IMR-90 (cell line): ENCODE measurements at places on chromosomes 5 and 9. TPM values are rescaled to one million over a fixed set of nuclear protein-coding genes. Genes with fewer than 3 reads are reported as not detected.
A peak's percentile ranks its signal among the peaks of the same experiment; 100 is the strongest.

DNA sequence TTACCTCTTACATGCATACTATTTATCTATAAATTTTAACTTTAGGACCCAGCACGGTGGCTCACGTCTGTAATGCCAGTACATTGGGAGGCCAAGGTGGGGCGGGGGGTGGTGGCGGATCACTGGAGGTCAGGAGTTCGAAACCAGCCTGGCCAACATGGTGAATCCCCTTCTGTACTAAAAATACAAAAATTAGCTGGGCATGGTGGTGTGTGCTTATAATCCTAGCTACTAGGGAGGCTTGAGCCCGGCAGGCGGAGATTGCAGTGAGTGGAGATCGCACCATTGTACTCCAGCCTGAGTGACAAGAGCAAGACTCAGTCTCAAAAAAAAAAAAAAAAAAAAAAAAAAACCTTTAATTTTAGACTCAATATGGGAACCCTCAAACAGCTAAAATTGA, 1582.6 kb upstream of the NUDT12 start:
- H3K4me3 ChIP-seq: no peak overlapping the region
- H3K36me3 ChIP-seq: no peaks in the 10 kb centered on the region
- no peaks in the 10 kb centered on the region for H3K4me1 ChIP-seq
- no peak for DNase-seq
- no peak overlapping the region for H3K27ac ChIP-seq

The CBY3 gene
- total RNA-seq: 0.18 TPM in 1 of 2 replicates, not detected in the other

DNA sequence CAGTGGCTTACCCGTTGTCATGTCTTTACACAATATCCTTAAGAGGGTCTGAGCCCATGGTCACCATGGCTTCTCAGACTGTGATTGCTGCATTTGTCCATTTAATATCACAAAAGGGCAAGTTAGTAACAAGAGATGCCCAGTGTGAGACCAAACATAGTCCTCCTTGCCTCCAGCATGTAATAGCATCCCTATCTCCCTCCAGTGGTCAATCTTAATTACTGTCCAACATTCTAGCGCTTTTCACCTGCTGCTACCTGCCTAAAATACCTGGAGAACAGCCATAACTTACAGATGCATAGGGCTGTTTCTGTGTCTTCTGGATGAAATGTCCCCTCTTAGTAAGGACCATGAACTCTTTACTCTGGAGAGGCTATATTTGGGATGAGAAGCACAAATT, 267.2 kb upstream of the DAB2 start:
- H3K27ac ChIP-seq: no peak overlapping the region
- H3K36me3 ChIP-seq: no peaks in the 10 kb centered on the region
- peaks cover 4% of the 10 kb centered on the region; the same call in 1 of the 2 replicates for H3K27me3 ChIP-seq
- no peak overlapping the region for H3K4me3 ChIP-seq
- no peaks in the 10 kb centered on the region for H3K4me1 ChIP-seq

DNA sequence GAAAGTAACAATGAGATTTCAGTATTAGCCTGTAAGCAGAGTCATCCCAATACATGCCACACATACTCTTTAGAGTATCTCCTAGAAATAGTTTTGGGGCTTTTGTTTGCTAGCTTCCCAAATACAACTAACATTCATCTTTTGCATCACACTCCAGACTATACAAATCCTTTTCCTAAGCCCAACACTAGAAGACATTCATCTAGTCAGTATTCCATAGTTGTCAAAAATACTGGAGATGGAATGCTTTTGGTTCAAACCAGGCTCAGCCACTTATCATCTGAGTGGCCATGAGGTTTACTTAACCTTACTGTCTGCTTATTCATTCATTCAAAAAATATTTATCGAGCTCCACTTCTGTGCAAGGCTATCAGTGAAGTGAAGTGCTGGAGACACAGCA, 205.1 kb upstream of the SGCD start:
- peak; percentile 61 for DNase-seq
- H3K4me1 ChIP-seq: peaks cover 6% of the 10 kb centered on the region
- no peak overlapping the region for H3K4me3 ChIP-seq
- H3K27me3 ChIP-seq: no peaks in the 10 kb centered on the region
- H3K27ac ChIP-seq: peak overlapping the region; percentile 74; the same call in 1 of the 2 replicates

DNA sequence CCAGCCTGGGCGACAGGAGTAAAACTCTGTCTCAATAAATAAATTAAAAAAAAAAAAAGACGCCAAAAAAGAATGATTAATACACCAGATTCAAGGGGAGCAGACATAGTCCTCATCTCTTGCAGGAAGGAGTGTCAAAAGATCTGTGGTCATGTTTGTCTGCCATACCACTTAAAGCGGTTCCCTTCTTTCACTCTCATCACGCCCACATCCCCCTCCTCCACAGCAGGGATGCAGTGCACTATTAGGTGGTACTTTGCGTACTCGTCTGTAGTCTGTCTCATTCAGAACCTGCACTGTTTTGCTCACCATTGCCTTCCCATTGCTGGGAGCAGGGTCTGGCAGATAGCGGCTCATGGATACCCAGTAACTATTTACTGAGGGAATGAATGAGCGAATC, 11.2 kb downstream of the CDHR2 start:
- peaks cover 21% of the 10 kb centered on the region for H3K27me3 ChIP-seq
- H3K36me3 ChIP-seq: no peaks in the 10 kb centered on the region
- no peak overlapping the region for H3K27ac ChIP-seq

- peaks cover 19% of the 10 kb centered on the region for H3K36me3 ChIP-seq
- H3K4me1 ChIP-seq: peaks cover 11% of the 10 kb centered on the region
- no peak for DNase-seq
- H3K4me3 ChIP-seq: peak overlapping the region; percentile 89
- H3K27ac ChIP-seq: peak overlapping the region; percentile 92
Measured at GRCh38 chr5:6632324-6632887, 438 bp downstream of the NSUN2 start.

The PCDHGB5 gene
- total RNA-seq: 17.2 and 17.5 TPM in 2 replicates

DNA sequence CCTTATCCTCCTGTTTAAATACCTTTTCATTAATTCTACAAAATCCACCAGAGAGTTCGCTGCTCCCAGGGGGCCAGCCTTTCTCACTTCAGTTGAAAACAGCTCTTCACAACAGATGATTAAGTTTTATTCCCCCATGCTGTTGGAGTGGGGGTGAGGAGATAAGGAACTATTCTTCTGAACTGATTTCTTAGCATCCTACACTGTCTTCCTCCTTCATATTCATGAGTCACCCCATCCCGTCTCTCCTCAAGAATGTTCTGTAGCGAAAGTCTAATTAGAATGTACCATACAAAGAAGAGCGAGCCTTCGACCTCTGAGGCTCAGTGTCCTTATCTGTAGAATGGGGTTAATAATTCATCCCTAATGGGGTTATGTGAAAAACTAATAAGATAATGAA, 138.0 kb downstream of the PIK3R1 start:
- H3K4me1 ChIP-seq: no peaks in the 10 kb centered on the region
- H3K4me3 ChIP-seq: no peak overlapping the region
- peak; percentile 20 for DNase-seq
- H3K27ac ChIP-seq: no peak overlapping the region
- H3K27me3 ChIP-seq: peaks cover under 1% of the 10 kb centered on the region; the same call in 1 of the 2 replicates

GRCh38 chr9:38662763-38663593, 42.6 kb upstream of the ANKRD18A start:
- no peaks in the 10 kb centered on the region for H3K4me1 ChIP-seq
- no peaks in the 10 kb centered on the region for H3K36me3 ChIP-seq
- no peak overlapping the region for H3K27ac ChIP-seq
- no peak overlapping the region for H3K4me3 ChIP-seq
- no peaks in the 10 kb centered on the region for H3K27me3 ChIP-seq
- no peak for DNase-seq

DNA sequence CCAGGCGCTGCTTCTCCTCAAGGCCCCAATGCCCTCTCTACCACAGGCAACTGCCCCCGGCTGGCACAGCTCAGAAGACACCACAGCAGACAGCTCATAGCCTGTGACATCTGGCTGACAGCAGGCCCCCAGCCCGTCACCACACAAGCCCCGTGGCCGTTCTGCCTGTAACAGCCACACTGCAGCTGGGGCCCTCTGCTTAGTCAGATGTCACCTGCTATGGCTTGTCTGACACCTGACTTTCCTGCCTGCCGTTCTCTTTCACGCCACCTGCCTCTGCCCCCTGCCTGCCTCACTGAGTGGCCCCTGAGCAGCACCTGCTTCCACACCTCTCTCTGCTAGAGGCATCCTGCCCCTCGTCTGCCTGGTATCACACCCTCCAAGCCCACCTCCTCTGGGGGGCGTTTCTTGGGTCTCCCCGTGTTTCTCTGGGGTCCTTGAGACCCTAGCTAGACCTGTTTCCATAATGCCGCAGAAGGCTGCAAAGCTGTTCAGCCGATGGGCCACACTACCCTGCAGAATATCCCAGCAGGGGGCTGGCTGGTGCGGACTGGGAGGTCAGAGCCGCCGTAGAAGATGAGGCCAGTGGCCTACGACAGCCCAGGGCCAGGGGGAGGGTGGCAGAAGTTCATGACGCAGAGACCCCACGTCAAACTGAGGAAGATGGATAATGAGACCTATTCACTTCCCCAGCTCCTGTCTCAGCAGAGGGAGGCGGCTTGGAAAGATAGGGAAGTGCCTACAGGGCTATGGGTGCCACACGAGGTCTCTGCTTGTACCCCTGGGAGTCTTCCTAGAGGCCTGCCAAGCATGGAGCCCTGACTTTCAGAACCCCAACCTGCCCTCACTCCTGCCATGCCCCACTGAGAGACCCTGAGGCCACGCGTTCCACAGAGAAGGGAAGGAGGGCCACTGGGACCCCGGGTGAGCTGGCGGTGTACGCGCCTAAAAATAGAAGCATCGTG, 95.1 kb downstream of the ZNF354C start:
- no peak for DNase-seq
- peaks cover 35% of the 10 kb centered on the region for H3K36me3 ChIP-seq
- no peak overlapping the region for H3K4me3 ChIP-seq
- H3K4me1 ChIP-seq: no peaks in the 10 kb centered on the region

GRCh38 chr9:127847178-127847510, 7.3 kb downstream of the ENG start:
- H3K36me3 ChIP-seq: peaks cover 24% of the 10 kb centered on the region
- no peaks in the 10 kb centered on the region for H3K27me3 ChIP-seq
- no peak for DNase-seq
- peaks cover 18% of the 10 kb centered on the region for H3K4me1 ChIP-seq
- H3K4me3 ChIP-seq: no peak overlapping the region
- H3K27ac ChIP-seq: 0 out of 2 replicates have a peak overlapping the region, but pooled peaks have one; percentile 7

The LURAP1L gene
- total RNA-seq: 6.1 and 7.2 TPM in 2 replicates

GRCh38 chr9:127738666-127739065, 3.6 kb upstream of the TOR2A start:
- H3K27ac ChIP-seq: no peak overlapping the region
- H3K27me3 ChIP-seq: 0 out of 2 replicates have a peak, but pooled peaks cover 4% of the 10 kb centered on the region
- no peaks in the 10 kb centered on the region for H3K36me3 ChIP-seq
- DNase-seq: no peak
- peaks cover 6% of the 10 kb centered on the region for H3K4me1 ChIP-seq

DNA sequence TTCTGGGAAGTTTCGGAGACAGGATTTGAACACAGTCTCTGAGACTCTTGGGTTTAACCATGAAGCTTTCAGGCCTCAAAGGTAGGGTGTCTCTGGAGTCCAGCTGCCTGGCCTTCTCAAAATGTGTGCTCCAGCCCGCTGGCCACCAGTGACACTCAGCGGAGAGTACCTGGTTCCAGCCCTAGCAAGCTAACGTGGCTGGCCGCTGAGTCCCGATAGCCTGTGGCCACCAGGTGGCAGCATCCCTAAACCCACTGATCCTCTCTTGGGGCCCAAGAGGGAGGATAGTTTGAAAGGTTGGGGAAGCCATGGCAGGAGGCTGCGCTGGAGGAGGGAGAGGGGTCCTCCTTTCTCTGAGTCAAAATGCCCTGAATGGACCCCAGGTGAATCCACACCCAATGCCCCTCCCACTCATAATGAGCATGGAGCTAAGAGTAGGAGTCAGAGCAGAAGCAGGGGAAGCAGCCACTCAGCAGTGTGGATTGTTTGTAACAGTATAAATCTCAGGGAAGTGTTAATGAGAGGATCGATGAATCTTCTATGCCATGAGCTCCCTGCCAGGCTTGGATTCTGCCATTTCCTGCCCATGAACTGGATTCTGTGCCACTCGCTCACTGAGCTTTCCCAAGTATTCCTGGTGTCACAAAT, 5.4 kb upstream of the TIFAB start:
- peaks cover 12% of the 10 kb centered on the region for H3K4me1 ChIP-seq
- H3K27me3 ChIP-seq: peaks cover 26% of the 10 kb centered on the region
- no peak overlapping the region for H3K4me3 ChIP-seq
- no peaks in the 10 kb centered on the region for H3K36me3 ChIP-seq
- peak; percentile 36 for DNase-seq

DNA sequence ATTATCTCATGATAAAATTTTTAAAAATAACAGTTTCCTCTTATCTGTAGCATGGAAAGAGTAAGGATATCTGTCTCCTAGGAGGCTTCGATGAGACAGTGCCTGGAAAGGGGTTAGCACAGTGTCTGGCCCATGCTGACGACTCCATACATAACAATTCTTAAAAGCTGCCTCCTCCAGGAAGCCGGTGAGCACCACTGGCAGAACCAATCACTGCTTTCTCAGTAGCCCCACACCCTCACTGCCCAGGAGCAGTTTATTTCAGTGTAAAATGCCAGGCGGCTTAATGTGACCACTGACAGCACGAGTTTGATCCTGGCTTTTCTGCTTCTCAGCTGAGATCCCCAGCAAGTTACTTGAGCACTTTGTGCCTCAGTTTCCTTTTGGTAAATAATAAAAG, 1.2 kb upstream of the NIPAL4 start:
- no peaks in the 10 kb centered on the region for H3K36me3 ChIP-seq
- peaks cover 4% of the 10 kb centered on the region; the same call in 1 of the 2 replicates for H3K4me1 ChIP-seq
- no peak overlapping the region for H3K27ac ChIP-seq
- H3K27me3 ChIP-seq: peaks cover 5% of the 10 kb centered on the region; the same call in 1 of the 2 replicates
- no peak for DNase-seq
- H3K4me3 ChIP-seq: no peak overlapping the region

- H3K36me3 ChIP-seq: peaks cover 60% of the 10 kb centered on the region
- H3K27me3 ChIP-seq: no peaks in the 10 kb centered on the region
- DNase-seq: peak; percentile 74
- peaks cover 37% of the 10 kb centered on the region for H3K4me1 ChIP-seq
- H3K4me3 ChIP-seq: no peak overlapping the region
- peak overlapping the region; percentile 53 for H3K27ac ChIP-seq
Measured at GRCh38 chr5:14399054-14399692, 182.4 kb upstream of the OTULINL start.

GRCh38 chr5:180960209-180960608, 28.4 kb upstream of the BTNL3 start:
- no peaks in the 10 kb centered on the region for H3K27me3 ChIP-seq
- H3K27ac ChIP-seq: no peak overlapping the region
- no peak for DNase-seq
- no peaks in the 10 kb centered on the region for H3K4me1 ChIP-seq

The SNCAIP gene
- 19.0 and 22.5 TPM in 2 replicates for total RNA-seq

- H3K27ac ChIP-seq: no peak overlapping the region
- H3K27me3 ChIP-seq: peaks cover 32% of the 10 kb centered on the region
- no peak for DNase-seq
- H3K4me3 ChIP-seq: no peak overlapping the region
Measured at GRCh38 chr9:131273856-131274673, 2.2 kb downstream of the FAM78A start.
